ENCODE measurements at places on chromosomes 5 and 9.

GRCh38 chr5:96931605-96932004, 4.3 kb upstream of the LNPEP start:
- no peak for DNase-seq

GRCh38 chr9:105911104-105911911, 217.0 kb downstream of the TMEM38B start:
- no peak for DNase-seq

DNA sequence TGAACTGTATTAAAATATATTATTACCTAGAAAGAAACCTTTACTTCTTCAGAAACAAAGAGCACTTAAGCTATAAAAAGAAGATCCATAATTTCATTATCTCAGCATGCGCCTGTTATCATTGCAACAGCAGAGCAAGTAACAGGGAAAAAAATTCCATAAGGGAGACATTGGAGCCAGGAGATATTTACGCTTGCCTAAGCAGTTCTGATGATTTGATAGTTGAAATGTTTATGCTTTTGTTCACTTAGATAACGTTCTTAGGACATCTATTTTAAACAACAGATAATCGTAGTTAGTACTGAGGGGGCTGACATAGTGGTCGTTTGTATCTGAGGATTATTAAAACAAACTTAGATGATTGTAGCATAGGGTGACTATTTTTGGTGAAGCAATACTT, 252.5 kb downstream of the NNT start:
- DNase-seq, result no peak

- no peak for DNase-seq
Measured at GRCh38 chr5:81209869-81210493, 23.1 kb upstream of the CKMT2 start.

- DNase-seq, result no peak
Measured at GRCh38 chr5:82151662-82152061, 126.5 kb downstream of the RPS23 start.

GRCh38 chr9:36163786-36164170, 5.4 kb upstream of the CCIN start:
- DNase-seq, result no peak

DNA sequence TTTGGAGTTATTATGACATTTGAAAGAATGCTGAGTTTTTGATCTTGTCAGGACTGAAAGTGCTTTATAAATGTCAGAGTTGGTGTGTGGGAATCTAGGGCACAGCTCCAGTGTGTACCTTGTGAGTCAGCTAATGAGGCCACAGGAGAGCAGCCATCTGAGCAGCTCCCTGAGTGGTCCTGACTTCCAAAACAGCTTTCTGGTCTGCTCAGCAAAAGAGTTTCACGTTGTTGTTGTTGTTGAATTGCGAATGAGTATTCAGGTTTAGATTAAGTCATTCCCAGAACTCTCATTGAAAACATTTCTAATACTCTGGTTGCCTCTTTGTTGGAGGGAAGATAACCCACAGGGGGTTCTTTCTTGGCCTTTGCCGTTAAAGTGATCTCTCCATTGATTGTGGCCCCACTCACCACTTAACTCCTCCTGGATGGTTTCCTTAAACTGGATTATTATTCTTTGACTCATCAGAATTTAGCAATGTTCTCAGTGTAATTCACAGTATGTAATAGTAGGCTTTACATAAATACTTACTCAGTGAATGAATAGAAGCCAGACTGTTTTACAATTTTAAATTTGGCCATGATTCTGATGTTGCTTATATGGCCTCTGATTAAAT, 125.1 kb upstream of the SGCD start:
- no peak for DNase-seq

DNA sequence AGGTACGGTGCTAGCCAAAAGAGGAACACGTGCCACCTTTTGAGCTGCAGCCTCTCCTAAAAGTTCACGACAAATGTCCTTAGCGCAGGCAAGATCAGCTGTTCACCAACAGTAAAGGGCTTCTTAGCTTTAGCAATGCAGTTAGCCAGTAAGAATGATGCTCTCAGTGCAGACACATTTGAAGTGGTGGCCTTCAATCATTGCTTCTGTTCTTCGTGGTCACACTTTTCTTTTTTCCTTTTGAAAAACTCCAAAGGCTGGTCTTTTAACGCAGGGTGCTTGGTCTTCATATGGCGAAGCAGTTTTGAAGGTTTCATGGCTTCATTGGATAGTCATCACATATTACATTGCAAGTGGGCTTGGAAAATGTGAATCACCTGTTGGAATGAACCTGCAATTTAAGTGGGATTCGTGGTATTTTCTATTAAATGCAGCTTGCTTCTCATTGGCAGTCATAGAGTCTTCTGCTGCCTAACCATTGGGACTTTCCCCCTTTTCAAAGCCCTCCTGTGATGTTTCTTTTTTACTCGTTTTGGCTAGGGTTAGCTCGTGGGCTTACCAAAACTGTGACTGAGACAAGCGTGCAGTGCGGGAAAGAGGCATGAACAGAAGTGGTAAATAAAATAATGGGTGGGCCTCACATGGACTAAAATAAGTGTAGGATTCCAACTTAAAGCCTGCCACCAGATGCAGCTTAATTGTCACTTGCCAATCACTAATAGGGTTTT, 100.9 kb downstream of the MRPL36 start:
- no peak for DNase-seq

DNA sequence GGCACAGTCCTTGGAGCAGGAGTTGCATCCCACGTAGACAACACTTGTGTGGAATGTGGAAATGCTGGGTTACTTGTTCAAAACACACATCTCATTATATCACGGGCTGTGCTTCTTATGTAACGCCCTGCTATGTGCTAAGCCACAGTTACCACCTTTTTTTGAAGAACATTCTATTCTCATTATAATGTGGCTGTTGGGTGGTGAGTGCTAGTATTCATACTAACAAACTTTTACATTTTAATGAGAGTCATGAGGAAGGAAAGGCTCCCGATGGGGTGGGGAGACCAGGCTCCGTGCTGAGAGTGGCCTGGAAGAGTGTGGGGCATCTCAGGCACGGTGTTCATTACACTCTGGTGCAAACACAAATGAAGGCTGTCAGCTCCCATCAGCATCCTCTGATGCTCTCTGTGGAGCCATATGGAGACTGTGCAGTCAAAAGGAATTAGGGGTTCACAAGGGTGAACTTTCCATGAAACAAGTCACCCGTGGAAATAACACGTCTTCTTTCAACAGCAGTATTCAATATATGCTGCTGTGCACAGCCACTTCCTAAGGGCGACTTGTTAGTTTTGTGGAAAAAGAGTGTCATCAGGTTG, 153.1 kb upstream of the RAPGEF1 start:
- DNase-seq, result no peak

- DNase-seq, result no peak
Measured at GRCh38 chr9:130143958-130144366, 28.2 kb upstream of the NCS1 start.

DNA sequence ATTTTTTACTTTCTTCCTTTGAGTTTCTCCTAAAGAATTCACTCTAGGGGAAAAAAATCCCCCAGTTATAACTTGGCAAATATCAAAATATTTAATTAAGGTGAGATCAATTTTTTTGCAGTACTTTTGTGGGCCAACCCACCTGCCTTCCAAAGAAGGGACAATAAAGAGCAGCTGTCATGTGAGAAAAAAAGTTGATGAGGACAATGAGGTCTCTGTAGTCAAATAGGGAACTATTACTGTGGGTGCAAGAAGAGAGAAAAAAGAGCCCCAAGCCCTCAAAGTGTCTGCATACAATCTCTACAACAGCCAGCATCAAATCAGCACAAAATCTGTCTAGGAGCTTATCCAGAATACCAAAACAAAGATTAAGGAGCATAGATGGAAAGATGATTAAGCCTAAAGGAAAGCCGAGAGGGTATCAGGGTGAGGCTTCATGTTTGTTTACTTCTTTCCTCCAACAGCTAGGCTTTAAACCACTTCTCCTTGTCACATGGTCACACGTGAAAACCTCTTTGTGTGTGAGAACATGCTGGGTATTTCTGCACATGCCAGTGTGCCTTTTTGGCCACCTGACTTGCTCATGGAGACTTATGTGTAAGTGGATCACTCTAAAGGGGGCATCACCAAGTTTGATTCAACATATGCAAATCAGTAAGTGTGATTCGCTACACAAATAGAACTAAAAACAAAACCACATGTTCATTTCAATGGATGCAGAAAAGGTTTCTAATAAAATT, 19.2 kb upstream of the FYB1 start:
- no peak for DNase-seq

DNA sequence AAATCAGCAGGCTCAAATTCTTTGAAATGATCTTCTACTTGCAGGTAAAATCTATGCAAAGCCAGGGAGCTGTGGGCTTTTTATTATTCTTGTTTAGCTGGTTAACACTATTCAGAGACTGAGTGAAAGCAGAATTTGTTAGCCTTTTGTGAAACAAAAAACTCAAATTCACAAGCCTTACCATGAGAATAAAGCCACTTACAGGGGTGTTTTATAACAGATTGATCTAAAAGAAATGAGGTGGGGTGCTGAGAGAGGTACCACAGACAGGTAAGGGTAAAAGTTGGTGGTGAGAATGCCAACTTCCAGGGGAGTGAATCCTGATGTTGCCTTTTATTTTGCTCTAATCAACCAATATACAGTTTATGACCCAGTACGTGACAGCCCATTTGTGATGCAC, 1585.6 kb downstream of the EFNA5 start:
- no peak for DNase-seq

- DNase-seq, result no peak
Measured at GRCh38 chr5:142897328-142897727, 127.2 kb downstream of the ARHGAP26 start.

- no peak for DNase-seq
Measured at GRCh38 chr5:40291338-40291737, 388.4 kb upstream of the PTGER4 start.

DNA sequence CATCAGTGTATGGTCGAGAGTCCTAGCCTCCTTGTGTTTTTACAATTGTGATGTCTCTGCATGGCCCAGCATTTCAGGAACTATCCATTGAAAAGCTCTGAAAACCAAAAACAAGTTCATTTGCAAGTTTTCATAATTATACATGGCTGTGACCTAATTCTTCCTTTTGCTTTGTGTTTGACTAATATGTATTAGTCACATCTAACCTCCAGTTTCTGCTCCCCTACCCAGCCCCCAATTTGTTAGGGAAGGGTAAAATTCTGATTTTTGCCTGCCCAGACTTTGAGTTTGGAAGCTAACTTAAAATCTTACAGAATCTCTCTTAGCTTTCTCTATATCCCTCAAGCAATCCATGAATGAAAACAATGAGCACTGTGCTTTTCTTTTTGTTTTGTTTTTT, 128.2 kb upstream of the SEMA6A start:
- DNase-seq, result no peak

DNA sequence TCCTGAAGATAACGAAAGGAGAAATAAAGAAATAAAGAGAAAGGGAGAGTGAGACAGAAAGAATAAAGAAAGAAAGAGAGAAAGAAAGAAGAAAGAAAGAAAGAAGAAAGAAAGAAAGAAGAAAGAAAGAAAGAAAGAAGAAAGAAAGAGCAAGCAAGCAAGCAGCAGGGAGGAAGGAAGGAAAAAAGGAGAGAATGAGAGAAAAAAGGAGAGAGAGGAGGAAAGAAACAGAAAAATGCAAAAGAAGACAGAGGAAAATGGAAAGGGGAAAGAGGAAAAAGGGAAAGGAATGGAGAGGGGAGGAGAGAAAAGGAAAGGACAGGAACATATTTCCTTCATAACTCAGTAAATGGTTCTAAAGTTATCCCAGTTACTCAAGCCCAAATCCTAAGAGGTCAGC, 978.8 kb upstream of the CDH9 start:
- no peak for DNase-seq

Data from activated CD4-positive, alpha-beta T cell treated with anti-CD3 and anti-CD28 coated beads for 4 hours (primary cell).